ENCODE measurements at places on chromosomes 7 and 10.

GRCh38 chr7:150621376-150621775 lies 10.8 kb downstream of the GIMAP6 start:
- no peak for DNase-seq

DNA sequence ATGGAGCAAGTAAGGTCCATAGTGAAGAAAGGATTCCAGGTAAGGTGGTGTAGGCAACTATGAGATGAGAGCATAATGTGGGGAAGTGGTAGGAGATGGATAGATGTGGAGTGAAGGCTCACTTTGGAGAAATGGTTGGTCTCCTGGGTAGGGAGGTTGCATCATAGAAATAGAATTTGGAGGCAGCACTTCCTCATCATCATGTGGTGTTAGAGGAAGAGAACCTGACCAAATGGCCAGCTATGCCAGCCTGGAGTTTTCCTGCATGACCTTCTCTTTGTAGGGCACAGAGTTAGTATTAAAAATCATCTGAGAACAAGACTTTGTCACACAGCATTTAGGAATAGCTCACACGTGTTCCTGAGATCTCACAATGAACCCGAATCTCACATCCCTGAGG lies 126.7 kb upstream of the CXCL12 start:
- DNase-seq = no peak

GRCh38 chr7:68752485-68753178 lies 845.6 kb upstream of the AUTS2 start:
- DNase-seq = no peak

DNA sequence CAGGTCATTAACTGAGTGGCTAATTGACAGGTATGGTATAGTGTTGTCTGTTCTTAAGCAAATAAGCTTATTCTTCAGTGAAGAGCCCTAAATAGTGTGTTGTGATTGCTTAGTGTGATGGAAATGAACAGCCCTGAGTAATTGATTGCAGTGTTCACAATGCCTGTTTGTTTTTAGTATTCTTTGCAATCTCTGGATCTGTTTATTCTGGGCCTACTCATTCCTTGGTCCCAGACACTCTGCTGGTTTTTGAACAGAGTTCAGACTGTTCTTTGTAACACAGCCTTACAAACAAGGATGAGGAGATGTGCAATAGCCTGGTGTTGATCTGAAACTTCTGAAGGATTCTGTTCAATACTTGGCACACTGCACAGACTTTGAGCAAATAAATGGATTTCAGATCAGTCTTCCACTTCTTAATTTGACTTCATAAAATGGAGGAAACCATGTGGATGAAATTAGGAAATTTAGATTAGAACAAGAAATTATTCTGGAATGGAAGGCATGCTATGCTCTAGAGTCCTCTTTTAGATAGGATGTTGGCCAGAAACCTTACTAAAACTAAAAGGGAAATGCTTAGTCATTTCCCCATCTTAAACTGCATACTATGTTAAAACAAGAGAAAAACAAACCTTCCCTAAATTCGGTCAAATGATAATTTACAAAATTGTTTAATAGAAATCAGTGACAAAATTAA lies 444.2 kb upstream of the SEMA3D start:
- DNase-seq = no peak
